Fibroblast of lung (primary cell): ENCODE measurements at places on chromosomes 13 and 19. TPM values are rescaled to one million over a fixed set of nuclear protein-coding genes. Genes with fewer than 3 reads are reported as not detected.

Gene PLK5
- not detected in 2 replicates for total RNA-seq

Gene C3
- total RNA-seq, result 1.2 and 27.0 TPM in 2 replicates

Gene ANGPTL8
- not detected in 2 replicates for total RNA-seq

Gene ZNF560
- total RNA-seq, result 3.3 and 7.3 TPM in 2 replicates

Gene SOX1
- total RNA-seq, result not detected in 2 replicates

Gene ZNF829
- total RNA-seq, result 2.5 and 2.8 TPM in 2 replicates

Gene WDR88
- under 0.01 TPM in 1 of 2 replicates, not detected in the other for total RNA-seq

Gene C19orf81
- total RNA-seq, result not detected in 2 replicates

Gene MAMSTR
- 0.51 and 0.99 TPM in 2 replicates for total RNA-seq

Gene KLF5
- 0.26 and 0.83 TPM in 2 replicates for total RNA-seq

Gene TNFAIP8L1
- total RNA-seq, result 1.5 and 4.0 TPM in 2 replicates

Gene OVOL3
- total RNA-seq, result not detected in 2 replicates

Gene KCNJ14
- total RNA-seq, result 0.26 and 0.50 TPM in 2 replicates

Gene SHISA7
- total RNA-seq, result not detected in 2 replicates

Gene CGB2
- total RNA-seq, result not detected in 2 replicates

Gene IGSF23
- total RNA-seq, result 0.26 and 0.33 TPM in 2 replicates

Gene SIGLEC14
- not detected in 2 replicates for total RNA-seq

Gene IZUMO2
- not detected in 2 replicates for total RNA-seq

Gene RASAL3
- under 0.01 TPM in 1 of 2 replicates, not detected in the other for total RNA-seq

Gene ZNF625
- total RNA-seq, result 7.7 and 15.0 TPM in 2 replicates

Gene ICAM5
- 1.8 and 2.5 TPM in 2 replicates for total RNA-seq

Gene ZNF490
- total RNA-seq, result 8.0 and 16.8 TPM in 2 replicates

Gene PTGER1
- total RNA-seq, result 9.7 and 18.7 TPM in 2 replicates

Gene SDHAF1
- 7.8 and 11.8 TPM in 2 replicates for total RNA-seq

Gene DAND5
- not detected in 2 replicates for total RNA-seq

Gene SLC8A2
- total RNA-seq, result under 0.01 TPM in 1 of 2 replicates, not detected in the other
